ENCODE measurements at places on chromosomes 3 and 15.

DNA sequence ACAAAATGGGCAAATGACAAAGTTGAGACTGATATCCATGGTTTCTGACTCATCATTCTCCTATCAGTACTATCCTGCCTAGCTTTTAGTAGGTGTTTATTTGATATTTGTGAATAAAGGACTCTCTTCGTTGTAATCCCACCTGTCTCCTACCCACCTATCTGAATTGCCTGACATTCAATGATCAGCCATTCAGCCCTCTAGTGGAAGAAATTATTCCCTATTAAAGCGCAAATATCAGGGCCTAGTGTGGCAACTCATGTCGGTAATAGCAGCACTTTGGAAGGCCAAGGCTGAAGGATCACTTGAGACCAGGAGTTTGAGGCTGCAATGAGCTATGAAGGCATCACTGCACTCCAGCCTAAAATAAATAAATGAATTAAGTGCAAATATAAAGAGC, 195.7 kb upstream of the SETMAR start:
- no peak for DNase-seq

DNA sequence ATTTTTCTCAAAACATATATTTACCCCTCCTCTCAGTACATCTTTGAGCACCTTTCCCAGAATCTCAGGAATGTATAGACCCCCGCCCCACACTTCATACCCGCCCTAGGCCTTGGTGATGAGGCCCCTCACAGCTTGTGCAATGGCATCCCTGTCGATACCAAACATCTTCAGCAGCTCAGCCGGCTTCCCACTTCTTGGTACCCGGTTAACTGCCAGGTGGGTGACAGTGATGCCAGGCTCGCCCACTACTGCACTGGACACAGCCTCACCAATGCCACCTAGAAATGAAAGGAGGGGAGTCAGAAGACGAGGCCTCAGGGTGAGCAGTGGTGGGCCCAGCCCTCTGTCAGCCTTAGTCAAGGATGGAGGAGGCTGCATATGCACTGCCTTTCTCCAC, 30.2 kb downstream of the TKT start:
- no peak for DNase-seq

DNA sequence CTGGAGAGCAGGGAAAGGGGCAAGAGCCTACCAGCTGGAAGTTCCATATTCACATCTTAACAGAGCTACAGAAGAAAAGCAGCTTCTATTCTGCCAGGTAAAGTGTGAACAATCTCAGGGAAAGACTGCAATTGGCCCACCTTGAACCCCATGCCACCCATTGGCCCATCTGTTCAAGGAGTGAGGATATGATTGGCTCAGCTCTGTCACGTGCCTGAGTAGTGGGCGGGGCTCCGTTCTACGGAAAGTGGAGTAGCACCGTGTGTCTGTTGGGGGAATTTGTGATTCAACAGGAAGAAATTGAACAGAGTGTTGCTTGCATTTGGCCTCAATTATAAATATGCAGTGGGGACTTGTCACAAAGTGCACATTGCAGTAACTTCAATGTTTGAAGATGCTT, 81.8 kb downstream of the MINAR1 start:
- no peak for DNase-seq

DNA sequence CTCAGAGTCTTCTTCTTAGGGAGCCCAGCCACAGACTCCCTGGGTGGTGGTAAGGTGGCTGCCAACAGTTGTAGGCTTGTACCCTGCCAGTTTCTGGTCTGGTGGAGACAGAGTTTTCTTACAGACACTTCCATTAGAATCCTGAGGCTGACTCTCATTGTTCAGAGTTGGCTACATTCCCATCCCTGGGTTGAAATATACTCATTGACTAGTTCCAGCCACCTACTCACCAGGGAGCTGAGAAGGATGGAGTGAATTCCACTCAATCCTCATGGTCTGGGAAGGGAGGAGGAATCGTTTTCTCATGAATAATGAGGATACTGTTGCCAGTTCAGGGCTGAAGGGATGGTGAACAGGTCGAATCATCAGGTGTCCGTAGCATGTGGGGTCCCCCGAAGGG, 226.5 kb upstream of the PROK2 start:
- peak; percentile 97 for DNase-seq

DNA sequence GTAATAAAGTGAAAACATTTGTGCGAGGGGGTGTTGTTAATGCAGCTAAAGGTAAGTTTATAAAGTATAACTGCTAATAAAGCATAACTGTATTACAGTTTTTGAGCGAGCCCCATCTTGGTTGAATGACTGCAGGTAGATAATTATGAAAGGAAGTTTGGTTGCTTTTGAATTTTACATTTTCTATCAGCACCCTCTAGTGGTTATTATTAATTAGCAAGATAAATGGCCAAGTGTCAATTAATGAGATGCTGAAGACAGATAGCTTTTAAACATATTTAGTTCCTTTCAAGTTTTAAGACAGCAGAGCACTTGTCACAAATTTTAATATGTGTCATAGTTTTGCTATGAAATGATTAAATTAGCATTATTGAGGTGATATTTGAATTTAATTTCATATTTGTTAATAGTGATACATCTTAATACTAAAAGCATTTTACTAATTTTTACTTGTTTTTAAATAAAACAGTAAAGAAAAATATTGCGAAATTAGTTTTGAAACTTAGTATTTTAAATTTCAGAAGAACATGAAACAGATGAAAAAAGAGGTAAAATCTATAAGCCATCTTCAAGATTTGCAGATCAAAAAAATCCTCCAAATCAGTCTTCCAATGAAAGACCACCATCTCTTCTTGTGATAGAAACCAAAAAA, 15.1 kb downstream of the U2SURP start:
- no peak for DNase-seq

DNA sequence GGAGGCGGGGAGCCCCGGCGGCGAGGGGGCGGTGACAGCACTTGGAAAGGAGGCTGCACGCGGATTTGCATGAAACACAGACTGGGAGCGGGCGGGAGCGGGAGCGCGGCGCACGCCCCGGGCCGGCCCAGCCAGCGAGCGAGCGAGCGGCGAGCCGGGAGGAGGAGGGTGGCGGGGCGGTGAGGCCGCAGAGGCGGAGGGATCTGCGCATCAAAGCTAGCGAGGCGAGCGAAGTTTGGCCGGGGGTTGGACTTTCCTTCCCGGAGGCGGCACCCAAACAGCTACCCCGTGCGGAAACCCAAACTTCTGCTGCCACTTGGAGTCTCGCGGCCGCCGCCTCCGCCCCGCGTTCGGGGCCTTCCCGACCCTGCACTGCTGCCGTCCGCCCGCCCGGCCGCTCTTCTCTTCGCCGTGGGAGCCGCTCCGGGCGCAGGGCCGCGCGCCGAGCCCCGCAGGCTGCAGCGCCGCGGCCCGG, at the start of gene SMAD3:
SMAD3 (plus strand) TSS at position 72 of the 475 bp plus-strand sequence. CDS start 553 bp downstream, outside the sequence.
- DNase-seq = peak; percentile 93

DNA sequence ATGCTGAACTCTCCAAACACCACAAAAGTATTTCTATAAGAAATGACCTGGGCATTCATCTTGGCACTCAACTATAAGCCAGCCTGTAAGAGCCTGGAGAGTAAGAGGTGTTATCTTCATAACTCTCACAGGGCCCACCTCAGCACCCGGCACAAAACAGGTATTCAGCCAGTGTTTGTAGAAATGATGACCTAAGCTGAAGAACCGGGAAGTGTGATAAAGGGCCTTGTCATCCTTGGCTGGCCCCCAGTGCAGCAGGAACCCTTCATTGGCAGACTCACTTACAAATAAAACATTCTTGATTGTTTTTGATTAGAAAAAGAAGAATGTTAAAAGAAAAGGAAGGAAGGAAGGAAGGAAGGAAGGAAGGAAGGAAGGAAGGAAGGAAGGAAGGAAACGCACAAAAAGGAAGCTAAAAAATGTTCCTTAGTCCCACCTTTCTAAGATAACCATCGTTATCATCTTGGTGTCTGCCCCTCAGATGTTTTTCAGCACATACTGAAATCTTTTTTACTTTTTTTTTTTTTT, 52.1 kb downstream of the DAPK2 start:
- DNase-seq = no peak

GRCh38 chr3:134643150-134643675, 7.6 kb downstream of the KY start:
- DNase-seq = no peak

DNA sequence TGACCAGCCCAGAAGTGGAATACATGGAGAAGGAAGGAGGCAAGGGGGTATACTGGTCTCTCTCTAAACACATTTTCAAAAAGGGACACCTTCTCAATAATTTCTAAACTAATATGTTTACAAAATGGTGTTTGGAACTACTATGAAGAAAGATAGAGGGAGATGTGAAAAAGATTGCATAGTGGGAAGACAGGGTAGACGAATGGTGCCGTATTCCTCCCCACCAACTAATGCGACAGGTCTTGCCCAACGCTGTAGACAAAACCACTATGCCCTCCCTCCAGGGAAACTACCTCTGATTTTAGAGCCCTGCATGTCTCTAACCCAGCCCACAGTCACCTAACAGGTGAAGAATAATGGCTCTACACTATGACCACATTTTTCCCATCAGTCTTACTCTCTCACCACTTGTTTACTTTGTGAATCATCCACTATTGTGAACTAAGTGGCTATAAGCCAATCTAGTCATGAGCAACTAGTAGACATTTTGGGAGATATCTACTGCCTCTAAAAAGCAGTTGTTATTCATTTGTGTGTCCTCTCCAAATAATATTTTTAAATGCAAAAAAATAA, 108.2 kb upstream of the UBE2E2 start:
- peak; percentile 67 for DNase-seq

DNA sequence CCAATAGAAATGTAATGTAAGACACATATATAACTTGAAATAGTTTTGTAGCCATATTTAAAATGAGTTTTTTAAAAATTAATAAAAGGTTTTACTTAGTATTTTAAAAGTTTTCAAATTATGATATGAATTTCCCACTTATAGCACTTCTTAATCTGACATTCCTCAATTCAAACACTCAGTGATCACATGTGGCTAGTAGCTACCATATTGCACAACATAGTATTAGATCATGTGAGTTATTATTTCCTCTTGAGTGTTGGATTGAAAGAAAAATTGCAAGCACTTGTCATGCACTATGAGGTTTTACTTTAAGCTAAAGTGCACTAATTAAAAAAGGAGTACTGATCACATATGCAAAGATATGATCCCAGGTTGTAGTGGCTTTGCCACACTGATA, 453.4 kb upstream of the ROBO2 start:
- no peak for DNase-seq

DNA sequence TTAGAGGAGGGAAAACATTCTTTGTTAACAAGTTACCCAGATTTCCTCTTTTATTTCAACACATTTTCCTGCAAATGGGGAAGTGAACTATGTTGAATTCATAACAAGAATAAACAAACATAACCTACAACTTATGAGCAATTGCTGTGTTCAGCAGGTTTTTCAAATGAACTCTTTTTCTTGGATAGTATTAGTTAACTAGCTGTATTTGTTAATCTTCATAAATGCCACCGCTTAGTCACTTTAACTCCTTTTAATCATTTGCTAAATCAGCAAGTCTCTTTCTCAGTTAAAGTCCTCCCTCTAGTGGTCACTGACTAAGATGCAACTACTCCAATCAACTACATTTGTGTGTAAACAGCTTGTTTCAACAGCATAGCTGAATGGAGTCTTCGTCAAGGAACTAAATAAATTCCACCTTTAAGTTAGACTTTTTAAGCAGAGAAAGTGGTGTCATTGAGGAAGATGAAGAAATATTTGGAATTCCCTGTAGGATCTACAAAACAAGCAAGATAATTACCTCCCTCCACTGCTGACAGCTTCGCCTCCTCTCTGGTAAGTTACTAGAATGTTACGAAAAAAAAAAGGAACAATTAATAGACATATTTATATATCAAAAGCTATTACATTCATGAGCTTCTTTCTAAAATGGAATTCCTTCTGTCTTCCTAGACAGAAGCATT, 1122.0 kb downstream of the ROBO1 start:
- DNase-seq = peak; percentile 66

DNA sequence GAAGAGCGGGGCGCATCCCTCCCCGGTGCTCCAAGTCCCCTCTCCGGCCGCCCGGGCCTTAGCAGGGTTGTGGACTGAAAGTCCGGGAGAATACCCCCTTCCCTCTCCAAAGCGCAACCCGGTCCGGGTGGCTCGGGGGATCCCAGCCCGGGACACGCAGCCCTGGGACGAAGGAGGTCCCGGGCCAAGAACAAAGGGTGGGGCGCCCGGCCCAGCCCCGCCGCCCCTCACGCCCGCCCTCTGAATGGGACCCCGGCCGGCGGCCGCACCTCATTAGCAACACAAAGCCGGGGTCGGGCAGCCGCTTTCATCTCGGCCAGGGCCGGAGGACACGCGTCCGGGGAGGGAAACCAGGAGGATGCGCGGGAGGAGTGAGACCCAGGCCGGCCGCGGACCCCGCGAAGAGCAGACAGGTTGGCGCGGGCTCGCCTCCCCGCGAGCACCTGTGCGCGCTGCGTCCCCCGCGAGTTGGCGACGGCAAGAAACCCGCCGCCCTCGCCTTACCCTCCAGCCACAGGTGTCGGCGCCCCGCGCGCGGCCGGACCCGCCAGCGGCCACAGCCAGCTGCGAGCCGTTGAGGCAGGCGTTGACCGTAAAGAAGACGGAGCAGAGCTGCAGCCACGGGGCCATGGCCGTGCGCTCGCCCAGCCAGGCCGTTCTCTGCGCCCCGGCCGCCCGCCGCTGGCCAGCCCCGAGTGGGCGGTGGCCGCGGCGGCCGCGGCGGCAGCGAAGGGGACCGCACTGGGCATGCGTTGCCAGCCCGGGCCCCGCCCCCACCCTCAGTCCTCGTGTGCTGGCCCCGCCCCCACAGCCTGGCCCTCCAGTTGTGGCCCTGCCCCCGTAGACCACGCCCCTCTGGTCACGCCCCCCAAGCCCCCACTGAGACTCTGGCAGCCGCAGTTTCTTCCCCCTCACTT, at the start of gene IL17RD:
IL17RD (minus strand) TSS at position 697 of the 917 bp plus-strand sequence; CDS start at position 630, 67 bp downstream.
- DNase-seq = peak; percentile 78

DNA sequence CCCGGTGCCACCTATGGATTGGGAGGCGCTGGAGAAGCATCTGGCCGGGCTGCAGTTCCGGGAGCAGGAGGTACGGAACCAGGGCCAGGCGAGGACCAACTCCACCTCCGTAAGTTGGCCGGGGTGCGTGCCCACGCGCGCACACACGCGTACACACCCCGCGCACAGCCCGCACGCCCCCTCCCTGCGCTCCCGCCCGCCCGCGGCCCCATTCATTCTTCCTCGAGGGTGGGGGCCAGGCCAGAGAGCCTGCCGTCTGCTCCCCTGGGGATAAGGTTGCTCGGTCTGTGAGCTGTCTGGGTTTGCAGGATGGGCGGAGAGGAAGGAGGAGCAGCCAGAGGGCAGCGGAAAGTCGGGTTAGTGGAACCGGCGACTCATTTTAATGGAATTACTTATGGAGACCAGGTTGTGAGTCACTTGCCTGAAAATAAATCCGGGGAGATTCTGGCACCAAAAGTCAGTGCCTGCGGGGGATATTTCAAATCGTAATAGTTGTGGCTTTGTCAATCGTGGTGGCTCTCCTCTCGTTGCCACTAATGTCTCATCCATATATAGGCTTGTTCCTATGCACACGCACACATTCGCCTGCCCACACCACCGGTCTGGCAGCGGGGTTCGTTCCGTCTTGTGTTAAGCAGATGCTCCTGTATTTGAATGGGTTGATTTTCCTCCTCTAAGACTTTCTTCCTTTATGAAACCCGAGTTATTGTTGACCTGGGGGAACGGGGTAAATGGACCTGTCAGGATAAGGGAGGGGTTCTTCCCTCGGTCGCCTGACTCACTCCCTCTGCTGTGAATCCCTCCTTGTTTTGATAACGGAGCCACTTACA, 223.4 kb upstream of the IL12A start:
- DNase-seq = peak; percentile 100

Measured in fibroblast of upper back skin (primary cell).